ENCODE measurements at places on chromosomes 2 and 18.

DNA sequence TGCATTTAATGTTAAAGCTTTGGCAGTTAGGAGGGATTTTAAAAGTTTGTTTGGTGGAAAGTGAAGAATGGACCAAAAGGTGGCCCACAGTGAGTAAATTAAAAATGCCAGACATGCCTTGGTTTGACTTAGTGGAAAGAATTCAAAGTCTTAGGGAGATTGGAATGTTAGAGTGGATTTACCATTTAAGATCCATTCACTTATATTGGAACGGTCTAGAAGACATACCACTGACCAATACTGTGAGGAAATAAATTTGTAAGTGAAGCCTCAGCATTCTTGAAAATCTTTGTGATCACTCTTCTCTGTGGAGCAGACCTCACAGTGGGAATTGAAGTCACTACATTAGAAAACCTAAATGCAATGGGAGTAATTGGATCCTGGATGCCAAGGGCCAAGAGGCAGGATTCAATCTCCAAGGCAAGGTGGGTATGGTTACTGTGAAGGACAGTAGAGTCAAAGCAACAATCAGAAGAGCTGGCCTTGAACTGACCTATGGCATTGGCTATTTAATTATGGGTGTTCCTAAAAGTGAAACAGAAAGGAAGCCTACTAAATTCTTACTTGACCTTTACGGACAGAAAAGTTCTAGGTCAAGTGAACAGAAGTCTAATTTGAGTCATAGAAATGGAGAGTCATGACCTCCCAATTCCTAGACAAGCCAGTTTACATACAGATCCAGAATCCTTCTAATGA, 40.2 kb upstream of the VRK2 start:
- no peak for DNase-seq

- no peak for DNase-seq
Observed at GRCh38 chr2:142422041-142422440, 291.2 kb upstream of the LRP1B start.

GRCh38 chr2:97816411-97816810, 103.0 kb downstream of the ZAP70 start:
- DNase-seq: no peak

- no peak for DNase-seq
Observed at GRCh38 chr2:20615068-20615465, 35.8 kb downstream of the HS1BP3 start.

DNA sequence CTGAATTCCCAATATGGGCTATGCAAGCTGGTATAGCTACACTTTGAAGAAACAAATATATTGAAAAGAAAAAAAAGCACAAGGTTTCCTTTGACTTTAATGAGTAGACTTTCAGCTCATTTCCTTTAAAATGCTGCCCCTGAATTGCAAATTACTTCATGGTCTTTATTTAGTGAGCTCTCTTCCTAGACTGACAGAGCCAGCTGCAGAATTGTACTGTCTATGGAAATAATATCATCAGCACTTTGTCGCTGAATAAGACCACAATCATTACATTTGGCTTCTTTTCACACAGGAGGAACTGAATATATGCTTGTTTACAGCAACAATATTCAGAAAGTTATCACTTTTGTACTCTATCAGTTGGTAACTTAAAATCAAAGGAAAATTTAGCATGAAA, 41.7 kb downstream of the ARL5A start:
- no peak for DNase-seq

DNA sequence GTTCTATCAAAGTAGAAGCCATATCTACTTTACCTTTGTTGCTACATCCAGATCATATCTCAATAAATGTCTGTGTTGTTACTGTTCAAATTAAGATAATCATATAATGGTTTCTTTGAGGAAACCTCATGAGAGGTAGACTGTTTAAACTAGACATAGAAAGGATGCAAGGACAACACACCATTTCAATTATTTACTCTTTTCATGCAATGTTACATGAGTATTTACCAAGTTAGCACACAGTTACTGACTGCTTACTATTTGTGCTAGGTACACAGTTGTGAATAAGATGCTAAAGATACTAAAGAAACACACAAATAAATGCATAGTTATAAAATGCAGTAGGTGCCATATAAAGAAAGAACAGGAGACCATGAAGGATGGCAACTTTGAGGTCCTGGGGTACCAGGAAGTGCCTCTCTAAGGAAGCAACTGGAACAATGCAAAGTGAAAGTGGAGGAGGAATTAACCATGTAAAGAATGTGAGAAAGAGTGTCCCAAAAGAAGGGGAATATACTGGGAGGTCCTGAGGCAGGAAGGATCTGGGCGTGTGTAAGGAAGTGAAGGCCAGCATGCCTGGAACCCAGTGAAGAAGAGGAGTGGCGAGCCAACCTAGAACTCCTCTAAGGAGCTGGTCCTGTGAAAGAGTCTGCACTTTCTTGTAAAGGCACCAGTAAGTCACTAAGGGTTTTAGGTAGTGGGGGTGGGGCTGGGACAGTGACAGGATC, 39.4 kb downstream of the RBMS1 start:
- DNase-seq: no peak

GRCh38 chr2:62408241-62408677, 97.7 kb downstream of the TMEM17 start:
- DNase-seq: no peak

DNA sequence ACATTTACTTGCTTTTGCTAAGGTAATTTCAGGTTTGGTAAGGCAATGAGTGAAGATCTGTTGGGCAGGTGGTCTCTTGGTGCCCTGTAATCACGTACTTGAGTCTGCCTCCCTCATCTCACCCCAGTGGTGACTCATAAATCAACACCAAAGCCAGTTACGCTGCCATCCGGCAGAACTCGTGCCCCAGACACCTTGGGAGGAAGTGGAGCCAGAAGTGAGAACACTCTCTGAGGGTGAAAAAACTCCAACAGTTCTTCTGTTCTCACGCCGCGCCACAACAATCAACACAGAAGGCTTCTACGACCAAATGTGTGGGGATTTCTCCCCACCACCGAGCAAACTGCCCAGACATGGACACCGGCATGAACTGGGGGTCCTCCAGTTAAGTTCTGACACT, 206.2 kb downstream of the ARL4C start:
- DNase-seq: peak; percentile 21

DNA sequence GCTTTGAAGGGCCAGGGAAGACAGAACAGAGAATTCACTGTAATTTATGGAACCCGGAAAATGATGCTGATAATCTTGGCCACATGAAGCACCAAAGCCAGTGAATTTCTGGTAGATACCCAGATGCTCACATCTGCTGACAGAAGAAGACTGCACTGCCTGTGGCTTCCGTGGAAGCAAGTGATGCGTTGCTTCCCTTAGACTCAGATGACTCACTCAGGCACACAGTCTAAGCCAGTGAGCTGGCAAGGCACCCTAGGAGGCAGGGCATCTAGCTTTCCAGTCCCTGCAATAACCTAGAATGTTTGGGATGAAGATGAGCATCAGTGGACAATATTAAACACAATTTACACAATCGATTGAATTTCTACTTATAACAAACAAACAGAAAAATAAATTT, 284.7 kb downstream of the CMPK2 start:
- no peak for DNase-seq

- no peak for DNase-seq
Observed at GRCh38 chr2:74560591-74560990, 6.1 kb downstream of the DOK1 start.

GRCh38 chr2:46878886-46879285, 36.7 kb downstream of the MCFD2 start:
- no peak for DNase-seq

DNA sequence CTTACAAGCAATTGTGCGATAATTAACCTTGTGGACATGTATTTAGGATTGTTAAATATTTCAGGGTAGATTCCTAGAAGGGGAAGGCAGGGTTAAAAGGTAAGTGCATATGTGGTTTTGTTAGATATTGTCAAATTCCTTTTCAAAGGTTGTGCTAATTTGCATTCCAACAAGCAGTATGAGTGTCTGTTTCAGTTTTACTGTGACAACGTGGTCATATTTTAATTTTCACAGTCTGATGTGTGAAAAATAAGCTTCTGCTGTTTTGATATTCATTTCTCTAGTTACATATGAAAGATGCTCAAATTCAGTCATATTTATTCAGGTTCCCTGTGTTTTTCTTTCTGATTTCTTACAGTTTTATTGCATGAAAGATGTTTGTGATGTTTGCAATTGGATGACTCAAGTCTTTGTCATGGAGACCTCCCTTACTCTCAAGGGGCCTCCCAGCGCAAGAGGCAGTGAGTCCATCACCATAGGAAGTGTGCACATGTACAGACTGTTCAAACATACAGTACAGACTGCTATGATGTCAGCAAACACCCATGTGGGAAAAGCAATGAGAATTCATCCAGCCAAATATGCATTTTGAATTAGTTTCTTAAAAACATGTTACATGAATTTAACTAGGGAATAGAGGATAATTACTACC, 310.8 kb downstream of the GALR1 start:
- DNase-seq: no peak

DNA sequence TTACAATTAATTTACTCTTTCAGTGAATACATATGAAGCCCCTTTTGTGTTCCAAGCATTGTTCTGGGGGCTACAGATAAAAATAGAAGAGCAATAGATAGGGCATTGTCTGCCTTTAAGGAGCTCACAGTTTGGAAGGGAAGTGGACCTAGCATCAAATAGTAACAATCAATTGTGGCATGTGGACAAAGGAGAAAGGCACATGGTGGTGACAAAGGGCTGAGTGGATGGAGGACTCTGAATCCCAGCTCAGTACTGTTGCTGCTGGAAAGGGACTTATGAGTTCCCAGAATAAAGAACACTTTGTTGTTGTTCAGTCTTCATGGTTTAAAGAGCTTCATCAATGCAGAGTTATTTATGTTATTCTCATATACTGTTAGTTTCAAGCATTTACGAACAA, 217.7 kb downstream of the HRH4 start:
- DNase-seq: no peak

- DNase-seq: no peak
Observed at GRCh38 chr2:1742301-1742680, 2.0 kb downstream of the PXDN start.

DNA sequence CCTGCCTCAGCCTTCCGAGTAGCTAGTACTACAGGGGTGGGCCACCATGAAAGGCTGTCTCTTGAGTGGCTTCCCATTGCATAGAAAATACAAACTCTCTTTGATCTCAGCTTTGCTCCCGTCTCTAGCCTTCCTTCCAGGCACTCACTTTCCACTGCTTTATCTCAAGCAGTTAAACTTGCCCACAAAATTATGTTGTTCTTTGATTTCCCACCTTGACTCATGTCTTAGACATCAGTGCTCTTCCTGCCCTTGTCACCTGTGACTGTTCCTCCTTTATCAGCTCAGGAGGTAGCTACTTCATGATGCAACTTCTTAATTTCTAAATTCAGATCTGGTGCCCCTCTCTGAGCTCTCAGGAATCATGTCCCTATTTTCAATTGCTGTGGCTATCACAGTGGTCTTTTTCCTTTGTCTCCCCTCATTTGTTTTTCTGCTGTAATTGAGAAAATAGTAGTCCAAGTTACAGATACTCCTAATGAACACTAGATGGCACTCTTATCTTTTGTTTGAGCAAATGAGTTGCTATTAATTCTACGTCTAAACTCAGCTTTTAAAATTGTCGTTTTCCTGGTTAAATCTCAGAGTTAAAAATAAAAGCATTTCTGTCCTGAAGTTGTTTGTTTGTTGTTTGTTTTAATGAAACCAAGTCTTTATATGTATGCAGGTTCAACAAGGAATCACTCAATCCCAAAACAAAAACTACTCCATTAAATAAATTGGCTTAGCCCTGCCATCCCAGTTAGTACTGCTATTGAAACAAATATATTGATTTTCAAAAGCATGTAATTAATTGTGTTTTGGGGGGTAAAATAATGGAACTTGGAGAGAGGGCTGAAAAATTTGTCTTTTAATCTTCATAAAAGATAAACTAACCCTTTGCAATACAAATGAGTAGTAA, 46.9 kb upstream of the GREB1L start:
- DNase-seq: no peak

GRCh38 chr2:190355968-190356644, 12.7 kb downstream of the INPP1 start:
- DNase-seq: no peak

Measured in activated gamma-delta T cell (primary cell).